Dermis microvascular lymphatic vessel endothelial cell (primary cell): ENCODE measurements at places on chromosomes 7 and 10. TPM values are rescaled to one million over a fixed set of nuclear protein-coding genes. Genes with fewer than 3 reads are reported as not detected.

COL1A2 gene
- 0.39 and 9.2 TPM in 2 replicates for total RNA-seq

PIK3AP1 gene
- under 0.01 and 0.13 TPM in 2 replicates for total RNA-seq

NPTX2 gene
- total RNA-seq = 2.1 and 6.7 TPM in 2 replicates

FAM13C gene
- total RNA-seq = 2.3 and 3.3 TPM in 2 replicates

SPDYE2 gene
- total RNA-seq = not detected in 2 replicates

DGKI gene
- total RNA-seq = 0.64 and 3.5 TPM in 2 replicates

CTNNA3 gene
- 0.13 TPM in 1 of 2 replicates, not detected in the other for total RNA-seq

CYP26C1 gene
- 0.77 and 1.5 TPM in 2 replicates for total RNA-seq
